ENCODE measurements at places on chromosomes 6 and 20.

DNA sequence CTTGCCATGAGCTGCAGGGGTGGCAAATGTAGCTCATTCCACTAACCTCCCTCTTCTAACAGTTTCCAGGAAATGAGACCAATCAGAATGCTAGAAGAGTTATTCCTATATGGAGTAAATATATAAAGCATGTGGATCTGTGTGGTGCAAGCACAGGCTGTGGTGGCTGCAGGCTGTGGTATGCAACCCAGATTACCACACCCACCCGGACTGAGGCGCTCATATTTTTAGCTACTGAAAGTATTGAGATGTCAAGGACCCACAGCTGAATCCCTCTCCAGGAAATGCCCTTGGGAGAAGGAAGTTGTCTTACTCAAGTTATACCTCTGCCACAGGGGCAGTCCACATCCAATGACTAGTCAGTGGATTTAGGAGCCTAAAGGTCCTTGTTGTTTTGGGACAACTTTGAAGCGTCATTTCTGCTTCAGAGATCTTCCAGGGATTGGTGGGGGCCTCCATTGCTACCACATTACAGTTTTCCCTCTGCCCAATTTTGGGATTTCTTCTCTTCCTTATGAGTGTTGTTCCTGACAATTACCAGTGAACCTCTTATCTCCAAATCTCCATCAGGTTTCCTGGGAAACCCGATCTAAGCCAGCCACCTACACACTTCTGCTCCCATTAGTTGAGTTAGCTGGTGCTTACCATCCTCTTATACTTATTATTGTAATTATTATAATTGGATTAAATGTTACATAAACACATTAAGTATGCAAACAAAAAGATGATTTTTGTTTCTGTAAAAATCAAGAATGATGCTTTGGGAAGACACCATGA is 12.1 kb upstream of the REPS1 start:
- DNase-seq: no peak

DNA sequence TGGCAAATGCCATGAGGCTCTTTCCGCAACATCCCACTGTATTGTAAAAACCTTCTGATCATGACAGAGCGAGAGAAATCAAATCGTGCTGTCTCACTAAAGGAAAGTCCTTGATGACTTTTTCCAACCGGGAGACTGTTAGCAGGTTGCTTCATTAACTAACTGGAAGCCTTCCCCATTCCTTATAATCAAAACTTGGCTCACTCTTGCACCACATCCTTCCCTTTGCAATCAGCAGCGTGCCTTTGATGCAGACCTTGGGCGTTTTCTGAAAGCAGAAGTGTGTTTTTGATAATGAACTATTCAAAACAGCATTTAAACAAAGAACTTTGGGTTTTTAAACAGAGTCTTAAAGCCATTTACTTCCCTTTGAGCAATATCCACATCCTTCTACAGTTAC is 96.2 kb upstream of the CNR1 start:
- no peak for DNase-seq

DNA sequence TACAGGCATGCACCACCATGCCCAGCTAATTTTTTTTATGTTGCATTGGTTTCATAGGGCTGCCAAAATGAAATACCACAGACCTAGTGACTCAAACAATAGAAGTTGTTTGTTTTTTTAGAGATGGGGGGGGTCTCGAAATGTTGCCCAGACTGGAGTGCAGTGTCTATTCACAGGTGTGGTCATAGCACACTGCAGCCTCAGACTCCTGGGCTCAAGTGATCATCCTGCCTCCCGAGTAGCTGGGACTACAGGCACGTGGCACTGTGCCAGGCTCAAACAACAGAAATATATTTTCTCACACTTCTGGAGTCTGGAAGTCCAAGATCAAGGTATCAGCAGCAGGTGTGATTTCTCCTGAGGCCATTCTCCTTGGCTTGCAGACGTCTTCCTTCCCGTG is 6.6 kb upstream of the SLC16A10 start:
- no peak for DNase-seq

DNA sequence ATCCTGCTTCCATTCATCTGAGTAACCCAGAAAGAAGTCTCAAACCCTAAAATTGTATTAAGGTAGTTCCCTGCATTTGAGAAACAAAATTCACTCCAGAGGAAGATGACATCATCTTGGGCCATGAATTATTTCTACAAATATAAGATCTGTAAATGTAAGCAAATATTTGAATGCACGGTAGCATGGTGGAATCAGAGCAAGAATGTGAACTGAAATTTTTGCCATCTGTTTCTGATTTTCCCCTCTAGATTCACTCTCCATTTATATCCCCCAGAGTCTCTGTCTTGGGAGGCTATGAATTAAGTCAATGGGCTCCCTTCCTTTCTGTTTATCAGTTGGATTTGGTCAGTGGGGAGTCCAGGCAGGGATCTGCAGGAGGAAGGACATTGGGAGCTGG is 5.8 kb upstream of the MAP3K5 start:
- no peak for DNase-seq

DNA sequence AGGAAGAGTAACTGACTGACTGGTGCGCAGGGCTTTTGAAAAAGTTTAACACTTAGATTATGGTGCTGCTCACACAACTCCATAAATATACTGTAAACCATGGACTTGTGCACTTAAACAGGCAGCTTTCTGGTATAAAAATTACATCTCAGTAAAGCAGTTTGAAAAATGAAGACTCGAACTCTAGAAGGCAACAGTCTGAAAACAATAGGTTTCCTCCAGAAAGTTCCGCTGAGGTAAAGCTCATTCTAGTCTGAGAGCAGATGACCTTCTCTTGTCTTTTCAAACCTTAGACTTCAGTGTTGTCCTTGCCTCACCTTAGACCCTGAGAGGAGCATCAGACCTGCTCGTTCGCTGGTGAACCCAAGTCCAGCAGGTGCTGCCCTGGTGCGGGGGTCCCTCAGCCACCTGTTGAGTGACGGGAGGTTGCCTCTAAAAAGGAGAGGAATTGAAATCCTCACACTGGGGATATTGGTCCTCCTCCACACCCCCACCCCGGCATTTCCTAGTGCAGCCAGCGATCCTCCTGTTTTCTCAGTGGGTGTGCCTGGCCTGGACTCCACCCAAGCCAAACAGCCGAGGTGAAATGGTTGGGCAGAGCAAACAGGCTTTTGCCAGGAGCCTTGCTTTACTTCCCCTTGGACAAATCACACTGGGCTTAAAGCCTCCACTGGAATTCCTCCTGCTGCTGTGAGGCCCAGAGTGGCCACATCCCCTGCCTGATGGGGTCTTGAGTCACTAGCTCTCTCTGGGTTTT is 14.7 kb upstream of the PYGB start:
- no peak for DNase-seq

All from NCI-H1048 (cell line).